ENCODE measurements at places on chromosomes 4 and X. TPM values are rescaled to one million over a fixed set of nuclear protein-coding genes. Genes with fewer than 3 reads are reported as not detected.

Gene CSTF2
- 38.2 TPM for total RNA-seq

DNA sequence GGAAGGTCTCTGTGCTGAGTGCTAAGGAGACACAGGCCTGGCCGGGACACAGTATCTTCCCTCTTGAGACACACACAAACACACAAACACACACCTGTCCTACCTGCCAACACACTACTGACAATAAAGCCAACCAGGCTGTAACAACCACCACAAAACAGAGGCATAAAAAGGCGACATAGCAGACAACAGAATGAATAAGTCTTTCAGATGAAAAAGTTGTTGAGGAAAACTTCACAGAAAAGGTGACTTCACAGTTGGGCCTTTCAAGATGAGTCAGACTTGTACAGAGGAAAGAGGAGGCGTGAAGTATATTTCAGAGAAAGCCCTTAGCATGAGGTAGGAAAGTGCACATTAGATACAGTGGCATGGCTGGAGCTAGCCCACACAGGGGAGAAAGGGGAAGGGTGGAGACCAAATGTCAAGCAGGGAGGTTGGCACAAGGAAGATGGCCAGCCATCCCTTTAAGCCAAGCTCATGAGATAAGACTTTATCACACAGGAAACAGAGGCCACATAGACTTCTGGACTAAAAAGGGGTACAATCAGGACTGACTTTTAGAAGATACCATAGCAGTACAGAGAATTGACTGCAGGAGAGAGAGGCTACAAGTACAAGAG, 54.0 kb downstream of the SLC9A7 start:
- no peak overlapping the region for H3K27ac ChIP-seq
- no peaks in the 10 kb centered on the region for H3K27me3 ChIP-seq
- no peaks in the 10 kb centered on the region for H3K4me1 ChIP-seq

Gene USP51
- 1.0 TPM for total RNA-seq

GRCh38 chrX:136386173-136386572, 85.4 kb downstream of the ADGRG4 start:
- H3K36me3 ChIP-seq, result no peaks in the 10 kb centered on the region
- no peak overlapping the region for H3K4me3 ChIP-seq
- no peaks in the 10 kb centered on the region for H3K27me3 ChIP-seq

GRCh38 chr4:178028481-178028880, 586.2 kb upstream of the AGA start:
- no peaks in the 10 kb centered on the region for H3K4me1 ChIP-seq
- no peak for DNase-seq
- no peak overlapping the region for H3K27ac ChIP-seq

Gene EPHA5
- total RNA-seq, result 2.2 TPM

DNA sequence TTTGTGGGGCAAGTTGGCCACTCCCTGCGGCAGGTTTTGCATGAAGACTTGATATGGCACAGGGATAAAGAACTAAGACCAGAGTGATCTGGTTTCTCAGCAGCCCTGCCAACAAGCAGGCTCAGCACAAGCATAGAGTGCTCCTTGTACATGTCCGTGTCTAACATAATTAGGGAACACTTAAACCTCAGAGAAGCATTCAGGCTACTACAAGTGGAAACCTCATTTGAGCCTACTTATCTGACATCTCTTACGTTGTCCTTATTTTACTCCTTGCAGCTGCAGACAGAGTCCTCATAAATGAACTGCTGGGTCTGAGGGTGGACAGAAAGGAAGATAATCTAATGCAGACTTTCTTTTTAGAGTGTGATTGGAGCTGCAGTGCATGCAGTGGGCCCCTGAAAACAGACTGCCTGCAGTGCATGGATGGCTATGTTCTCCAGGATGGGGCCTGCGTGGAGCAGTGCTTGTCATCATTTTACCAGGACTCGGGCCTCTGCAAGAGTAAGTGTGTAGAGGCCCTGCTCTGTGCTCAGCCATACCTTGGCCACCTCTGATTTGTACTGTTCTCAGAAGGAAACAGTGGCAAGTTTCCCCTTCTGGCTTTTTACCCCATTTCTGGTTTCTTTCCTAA, 179.1 kb upstream of the ANXA3 start:
- no peaks in the 10 kb centered on the region for H3K4me1 ChIP-seq
- no peak overlapping the region for H3K27ac ChIP-seq
- H3K27me3 ChIP-seq, result no peaks in the 10 kb centered on the region
- H3K4me3 ChIP-seq, result no peak overlapping the region
- DNase-seq, result no peak

- no peak for DNase-seq
- H3K36me3 ChIP-seq, result no peaks in the 10 kb centered on the region
- H3K4me1 ChIP-seq, result no peaks in the 10 kb centered on the region
- H3K27ac ChIP-seq, result no peak overlapping the region
- no peaks in the 10 kb centered on the region for H3K27me3 ChIP-seq
Measured at GRCh38 chrX:84064164-84064563, 123.8 kb downstream of the RPS6KA6 start.

- no peaks in the 10 kb centered on the region for H3K36me3 ChIP-seq
- no peaks in the 10 kb centered on the region for H3K27me3 ChIP-seq
- no peaks in the 10 kb centered on the region for H3K4me1 ChIP-seq
- H3K27ac ChIP-seq, result no peak overlapping the region
Measured at GRCh38 chrX:4655743-4656142, 942.3 kb upstream of the PRKX start.

Gene GABRG1
- not detected for total RNA-seq

DNA sequence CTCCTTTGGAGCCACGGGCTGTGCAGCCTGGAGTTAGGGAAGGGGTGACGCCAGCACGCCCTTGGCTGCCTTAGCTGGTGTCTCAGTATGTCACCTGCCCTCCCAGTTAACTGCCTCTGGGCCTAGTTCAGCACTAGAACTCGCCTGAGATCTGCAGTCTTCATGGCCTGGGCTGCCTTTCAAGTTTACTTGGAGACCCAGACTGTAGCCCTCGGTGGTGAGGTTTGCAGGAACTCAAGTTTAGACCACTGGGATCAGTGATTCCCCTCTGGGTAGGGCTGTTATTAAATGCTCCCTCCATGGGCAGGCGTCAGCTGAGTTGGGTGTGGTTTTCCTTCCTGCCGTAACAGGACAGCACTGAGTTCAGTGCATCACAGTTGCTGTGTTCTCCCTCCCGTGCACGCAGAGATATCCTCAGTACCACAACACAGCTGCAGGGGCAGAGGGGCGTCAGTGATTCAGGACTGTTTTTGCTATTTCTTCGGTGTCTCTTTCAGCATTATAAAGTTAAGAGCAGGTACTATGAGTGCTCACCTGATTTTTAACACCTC, 30.5 kb downstream of the PLAC8 start:
- no peaks in the 10 kb centered on the region for H3K27me3 ChIP-seq
- no peak overlapping the region for H3K27ac ChIP-seq
- no peak overlapping the region for H3K4me3 ChIP-seq
- H3K4me1 ChIP-seq, result no peaks in the 10 kb centered on the region

GRCh38 chr4:176593943-176594342, 198.8 kb downstream of the VEGFC start:
- no peaks in the 10 kb centered on the region for H3K27me3 ChIP-seq
- H3K36me3 ChIP-seq, result no peaks in the 10 kb centered on the region
- no peak overlapping the region for H3K4me3 ChIP-seq
- no peaks in the 10 kb centered on the region for H3K4me1 ChIP-seq
- no peak overlapping the region for H3K27ac ChIP-seq
- no peak for DNase-seq

GRCh38 chr4:146105464-146105863, 70.1 kb upstream of the LSM6 start:
- no peaks in the 10 kb centered on the region for H3K4me1 ChIP-seq
- no peak for DNase-seq
- no peaks in the 10 kb centered on the region for H3K27me3 ChIP-seq
- no peak overlapping the region for H3K27ac ChIP-seq

DNA sequence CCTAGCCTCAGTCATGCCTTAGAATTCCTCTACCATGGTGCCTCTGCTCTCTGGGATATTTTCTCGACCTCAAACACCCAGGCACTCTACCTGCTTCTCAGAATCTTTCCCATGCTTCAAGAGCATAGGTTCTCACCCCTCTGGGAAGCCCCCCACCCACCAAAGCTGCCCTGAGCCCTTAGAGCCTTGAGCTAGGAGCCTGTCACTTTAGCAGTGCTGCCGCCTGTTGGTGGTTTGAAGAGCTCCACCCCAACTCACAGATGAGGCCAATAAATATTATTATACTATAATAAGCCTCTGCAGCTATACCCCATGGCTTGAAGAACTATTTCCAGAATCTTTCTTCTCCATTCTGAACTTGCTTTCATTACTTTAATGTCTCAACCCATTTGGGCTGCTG, 109.7 kb downstream of the RTL5 start:
- DNase-seq, result no peak
- no peak overlapping the region for H3K4me3 ChIP-seq
- no peaks in the 10 kb centered on the region for H3K4me1 ChIP-seq
- no peak overlapping the region for H3K27ac ChIP-seq
- no peaks in the 10 kb centered on the region for H3K36me3 ChIP-seq

Gene UGT8
- 2.0 TPM for total RNA-seq

DNA sequence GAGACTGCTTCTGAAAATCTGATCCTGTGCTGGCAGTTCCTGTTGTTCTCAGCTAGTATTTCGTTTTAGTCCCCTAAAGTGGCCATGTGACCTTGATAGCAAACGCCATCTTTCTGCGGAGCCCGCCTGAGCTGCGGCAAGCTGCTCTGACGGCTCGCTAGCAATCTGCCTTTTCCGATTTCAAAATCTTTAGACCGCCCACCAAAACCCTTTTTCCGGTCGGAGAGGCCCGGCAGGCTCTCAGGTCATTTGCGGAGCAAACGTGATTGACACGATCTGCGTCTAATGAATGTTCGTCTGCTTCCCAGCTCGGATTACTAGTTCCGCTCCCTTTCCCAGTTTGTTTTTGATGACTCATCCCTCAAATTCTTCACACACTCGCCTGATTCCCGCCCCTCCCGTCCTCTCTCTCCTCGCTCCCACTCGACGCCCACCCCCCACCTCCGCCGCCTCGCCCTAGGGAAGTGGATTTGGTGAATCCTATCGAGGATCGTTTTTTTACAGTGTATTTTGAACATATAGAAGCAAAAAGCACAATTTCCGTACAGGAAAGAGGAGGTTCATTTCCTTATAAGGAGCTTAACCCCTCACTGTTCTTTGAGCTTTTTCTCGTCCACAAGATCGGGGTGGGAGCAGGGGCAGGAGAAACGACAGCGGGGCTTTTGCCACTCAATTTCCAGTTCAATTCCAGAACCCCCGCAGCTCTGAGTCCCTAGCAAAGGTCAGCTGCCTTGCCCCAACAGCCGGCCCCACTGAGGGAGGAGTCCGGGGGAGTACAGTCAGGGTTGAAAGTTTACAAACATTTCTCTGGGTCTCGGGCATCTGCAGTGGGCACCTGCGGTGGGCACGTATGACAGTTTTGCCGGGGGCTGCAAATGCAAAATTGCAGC, 37.5 kb downstream of the NLGN3 start:
- H3K4me3 ChIP-seq, result peak overlapping the region; percentile 29
- no peaks in the 10 kb centered on the region for H3K4me1 ChIP-seq
- DNase-seq, result peak; percentile 88
- H3K27me3 ChIP-seq, result no peaks in the 10 kb centered on the region
- H3K27ac ChIP-seq, result peak overlapping the region; percentile 84
- H3K36me3 ChIP-seq, result no peaks in the 10 kb centered on the region

DNA sequence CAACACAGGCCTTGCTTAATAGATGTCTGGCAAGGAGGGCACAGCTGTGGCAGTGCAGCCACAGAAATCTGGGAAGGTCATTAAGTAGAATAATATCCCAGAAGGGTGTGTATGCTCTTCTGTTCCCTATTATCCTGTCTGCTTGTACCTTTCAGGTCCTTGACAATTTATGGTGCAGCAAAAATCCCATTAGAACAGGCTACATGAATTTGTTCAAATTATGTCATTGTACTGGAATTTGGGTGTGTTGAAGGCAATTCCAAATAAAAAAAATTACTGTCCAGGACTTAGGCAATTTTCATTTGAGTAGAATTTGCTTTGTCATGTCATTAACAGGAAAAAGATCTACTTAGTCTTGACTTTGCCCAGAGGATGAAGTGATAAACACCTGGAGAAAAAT, 192.1 kb downstream of the IDS start:
- no peaks in the 10 kb centered on the region for H3K4me1 ChIP-seq
- no peak overlapping the region for H3K4me3 ChIP-seq
- H3K27ac ChIP-seq, result no peak overlapping the region
- DNase-seq, result no peak

Gene SMIM31
- 1.8 TPM for total RNA-seq

GRCh38 chr4:12791536-12791935, 692.6 kb downstream of the RAB28 start:
- no peak overlapping the region for H3K4me3 ChIP-seq
- H3K4me1 ChIP-seq, result no peaks in the 10 kb centered on the region
- H3K36me3 ChIP-seq, result no peaks in the 10 kb centered on the region
- no peak for DNase-seq
- no peaks in the 10 kb centered on the region for H3K27me3 ChIP-seq

GRCh38 chr4:94462572-94462971, 10.8 kb downstream of the PDLIM5 start:
- no peak for DNase-seq
- no peaks in the 10 kb centered on the region for H3K27me3 ChIP-seq
- H3K36me3 ChIP-seq, result no peaks in the 10 kb centered on the region
- H3K4me3 ChIP-seq, result no peak overlapping the region
- H3K27ac ChIP-seq, result no peak overlapping the region

- peak within 1 kb of the TSS; percentile 45 for H3K27ac ChIP-seq
- H3K4me1 ChIP-seq, result no peaks in the 10 kb centered on the region
- peak within 1 kb of the TSS; percentile 35 for H3K4me3 ChIP-seq
- DNase-seq, result peak; percentile 33
- no peaks in the 10 kb centered on the region for H3K27me3 ChIP-seq
Measured at GRCh38 chrX:69503782-69504625, at the start of gene NALF2. TSS of gene NALF2 (plus strand) at chrX:69504326. CDS start at chrX:69505283, 957 bp downstream.

DNA sequence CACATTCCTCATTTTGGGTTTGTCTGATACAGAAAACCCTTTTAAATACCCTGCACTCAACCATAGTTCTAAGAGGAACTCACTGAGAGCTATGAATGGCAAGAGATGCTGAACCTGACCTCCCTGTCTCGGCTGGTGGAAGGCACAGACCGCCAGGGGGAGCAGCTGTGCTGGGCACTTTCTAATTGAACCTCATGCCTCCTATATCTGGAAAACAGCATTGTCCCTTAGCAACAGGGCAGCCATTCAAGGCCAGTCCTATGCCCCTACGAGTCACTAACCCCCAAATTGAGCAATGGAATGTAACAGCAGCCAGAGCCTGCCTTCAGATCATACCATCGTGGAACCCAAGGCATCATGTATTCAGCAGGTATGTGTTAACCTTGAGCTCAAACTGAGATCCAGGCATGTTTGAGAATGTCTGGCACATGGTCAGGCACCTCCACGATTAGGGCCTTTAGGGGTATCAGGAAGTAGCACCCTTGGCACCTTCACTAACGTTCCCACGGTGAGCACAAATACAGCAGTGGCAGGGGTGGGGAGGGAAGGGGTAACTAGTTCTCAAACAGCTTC, 5.1 kb downstream of the USP27X start:
- H3K27ac ChIP-seq, result no peak overlapping the region
- H3K36me3 ChIP-seq, result no peaks in the 10 kb centered on the region
- no peaks in the 10 kb centered on the region for H3K27me3 ChIP-seq
- H3K4me3 ChIP-seq, result no peak overlapping the region

Gene TMEM154
- total RNA-seq, result 2.6 TPM

GRCh38 chr4:2588259-2588658, 51.8 kb downstream of the FAM193A start:
- DNase-seq, result no peak
- H3K36me3 ChIP-seq, result no peaks in the 10 kb centered on the region
- H3K4me3 ChIP-seq, result no peak overlapping the region
- H3K4me1 ChIP-seq, result peaks cover 2% of the 10 kb centered on the region
- H3K27me3 ChIP-seq, result no peaks in the 10 kb centered on the region
- H3K27ac ChIP-seq, result no peak overlapping the region

Gene EGFL6
- total RNA-seq, result 0.23 TPM

- no peaks in the 10 kb centered on the region for H3K27me3 ChIP-seq
- no peak overlapping the region for H3K4me3 ChIP-seq
- H3K36me3 ChIP-seq, result no peaks in the 10 kb centered on the region
Measured at GRCh38 chrX:37509349-37509748, 62.1 kb upstream of the LANCL3 start.

Gene C4orf50
- total RNA-seq, result 0.87 TPM

Data from prostate gland (tissue), 2 donors.